ENCODE measurements at places on chromosomes 13 and 19.

- peak; percentile 63 for DNase-seq
Measured at GRCh38 chr19:34269968-34270621, 15.7 kb downstream of the GARRE1 start.

- no peak for DNase-seq
Measured at GRCh38 chr13:43720780-43721397, 65.9 kb downstream of the ENOX1 start.

DNA sequence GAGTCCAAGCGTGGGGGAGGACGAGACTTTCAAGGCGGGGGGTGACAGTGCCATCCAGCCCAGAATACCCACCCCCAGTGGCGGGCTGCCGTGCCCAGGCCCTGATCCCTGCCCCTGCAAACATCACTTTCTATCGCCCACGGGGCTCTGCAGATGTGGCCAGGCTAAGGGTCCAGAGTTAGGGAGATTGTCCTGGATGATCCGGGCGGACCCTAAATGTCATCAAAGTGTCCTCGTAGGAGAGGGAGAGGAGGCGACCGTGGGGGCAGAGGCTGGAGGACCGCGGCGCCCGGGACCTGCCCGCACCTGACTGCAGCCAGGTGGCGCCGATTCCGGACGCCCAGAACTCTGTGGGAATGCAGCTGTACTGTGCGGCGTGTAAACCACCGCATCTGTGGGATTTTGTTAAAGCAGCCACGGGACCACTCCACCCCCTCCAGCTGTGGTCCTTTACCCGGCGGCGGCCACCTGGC is 32.4 kb downstream of the GJA3 start:
- no peak for DNase-seq

- no peak for DNase-seq
Measured at GRCh38 chr19:44111910-44112463, 1.2 kb upstream of the ZNF225 start.

- no peak for DNase-seq
Measured at GRCh38 chr19:42324655-42325307, 654 bp upstream of the MEGF8 start.

GRCh38 chr19:16566161-16566560 is 6.1 kb downstream of the SLC35E1 start:
- peak; percentile 71 for DNase-seq

DNA sequence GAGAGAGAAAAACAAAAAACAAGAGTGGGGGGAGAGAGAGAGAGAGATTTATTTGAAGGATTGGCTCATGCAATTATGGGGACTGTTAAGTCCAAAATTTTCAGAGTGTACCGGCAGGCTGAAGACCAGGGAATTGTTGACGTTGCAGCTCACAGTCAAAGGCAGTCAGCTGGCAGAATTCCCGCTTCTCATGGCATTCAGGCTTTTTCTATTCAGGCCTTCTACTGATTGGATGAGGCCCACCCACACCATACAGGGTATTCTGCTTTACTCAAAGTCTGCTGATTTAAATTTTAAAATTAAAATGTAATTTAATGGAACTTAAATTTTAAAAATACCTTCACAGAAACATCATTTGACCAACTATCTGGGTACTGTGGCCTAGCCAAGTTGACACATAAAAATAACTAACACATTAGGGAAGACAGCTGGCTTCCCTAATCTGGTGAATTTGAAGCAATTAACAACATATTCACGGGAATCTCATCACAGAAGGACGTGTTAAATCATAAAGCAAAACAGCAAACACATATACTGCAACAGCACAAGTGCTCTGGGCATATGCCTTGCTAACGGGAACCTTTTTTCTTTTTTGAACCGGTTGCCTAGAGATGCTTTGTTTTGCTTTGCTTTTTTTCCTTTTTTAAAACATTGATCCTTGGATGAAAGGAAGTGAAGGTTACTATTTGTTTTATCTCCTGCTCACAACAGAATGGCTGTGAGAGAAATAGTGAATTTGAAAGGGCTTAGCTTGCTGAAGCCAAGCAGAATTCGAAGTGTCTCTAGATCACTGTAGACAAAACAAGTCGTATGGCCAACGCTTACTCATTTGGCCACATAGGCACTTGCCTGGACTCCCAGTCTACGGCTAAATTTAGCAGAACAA is 505.1 kb downstream of the IRS2 start:
- no peak for DNase-seq

GRCh38 chr19:50002386-50002960 is 22.7 kb downstream of the VRK3 start:
- DNase-seq = no peak

DNA sequence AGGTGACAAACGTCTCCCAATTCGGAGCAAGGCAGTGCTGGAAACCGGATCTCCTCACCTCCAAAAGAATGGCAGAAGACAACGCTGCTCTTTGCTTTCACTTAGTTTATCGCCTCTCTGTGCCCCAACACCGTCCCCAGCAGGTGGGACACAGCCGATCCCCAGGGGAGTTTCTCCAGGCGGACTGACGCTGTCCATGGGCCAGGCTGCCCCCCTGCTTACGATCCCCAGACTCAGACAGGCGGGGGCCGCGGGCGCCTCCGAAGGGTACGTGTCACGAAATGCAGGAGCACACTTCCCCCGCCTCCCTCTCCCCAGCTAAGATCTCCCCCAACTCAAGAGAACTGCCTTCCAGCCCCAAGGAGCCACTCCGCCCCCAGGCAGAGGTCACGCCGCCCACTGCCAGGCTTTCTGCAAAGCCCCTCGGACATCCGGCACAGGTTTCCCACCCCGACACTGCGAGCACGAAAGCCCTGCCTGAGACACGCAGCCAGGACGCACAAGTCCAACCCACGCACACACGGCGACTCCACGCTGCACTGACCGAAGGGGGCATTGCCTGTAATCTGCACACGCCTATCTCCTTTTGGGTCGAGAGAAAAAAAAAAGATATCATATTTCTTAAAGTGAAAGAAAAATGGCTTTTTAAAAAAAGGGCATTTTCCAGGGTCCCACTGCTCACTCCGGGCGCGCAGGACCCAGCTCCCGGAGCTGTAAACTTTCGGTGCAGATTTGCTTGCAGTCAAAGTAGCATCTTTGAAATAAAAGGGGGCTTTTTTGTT is 2.0 kb downstream of the SPRY2 start:
- DNase-seq = peak; percentile 35

GRCh38 chr13:40517486-40518480 is 148.7 kb downstream of the FOXO1 start:
- DNase-seq = peak; percentile 38

- DNase-seq = no peak
Measured at GRCh38 chr13:112194167-112194530, 127.2 kb downstream of the SOX1 start.

GRCh38 chr19:44581288-44581687 is 32.1 kb upstream of the IGSF23 start:
- DNase-seq = no peak

- no peak for DNase-seq
Measured at GRCh38 chr13:89502286-89502685, 1831.1 kb downstream of the SLITRK5 start.

GRCh38 chr13:23707674-23708073 is 137.5 kb downstream of the TNFRSF19 start:
- no peak for DNase-seq

- no peak for DNase-seq
Measured at GRCh38 chr13:96041326-96042110, 11.7 kb downstream of the UGGT2 start.

DNA sequence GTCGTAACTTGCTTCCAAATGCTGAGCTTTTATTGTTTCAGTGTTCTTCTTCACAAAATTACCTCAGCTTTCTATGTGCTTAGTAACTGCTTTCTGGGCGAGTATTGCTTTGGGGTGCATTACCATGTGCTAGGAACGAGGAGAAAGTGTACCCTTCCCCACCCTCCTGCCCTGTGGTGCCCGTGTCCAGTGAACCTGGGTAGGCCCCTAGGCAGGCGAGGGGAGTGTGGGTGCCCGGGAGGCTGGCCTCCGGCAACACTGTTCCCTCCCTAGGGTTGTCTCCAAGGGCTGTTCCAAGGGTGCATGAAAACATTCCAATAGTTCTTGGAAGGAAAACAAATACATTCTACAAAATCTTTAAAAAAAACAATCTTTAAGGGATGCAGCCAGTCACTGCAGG is 216.5 kb upstream of the SOX1 start:
- DNase-seq = no peak

- DNase-seq = no peak
Measured at GRCh38 chr19:46975925-46976782, 43.5 kb upstream of the NPAS1 start.

DNA sequence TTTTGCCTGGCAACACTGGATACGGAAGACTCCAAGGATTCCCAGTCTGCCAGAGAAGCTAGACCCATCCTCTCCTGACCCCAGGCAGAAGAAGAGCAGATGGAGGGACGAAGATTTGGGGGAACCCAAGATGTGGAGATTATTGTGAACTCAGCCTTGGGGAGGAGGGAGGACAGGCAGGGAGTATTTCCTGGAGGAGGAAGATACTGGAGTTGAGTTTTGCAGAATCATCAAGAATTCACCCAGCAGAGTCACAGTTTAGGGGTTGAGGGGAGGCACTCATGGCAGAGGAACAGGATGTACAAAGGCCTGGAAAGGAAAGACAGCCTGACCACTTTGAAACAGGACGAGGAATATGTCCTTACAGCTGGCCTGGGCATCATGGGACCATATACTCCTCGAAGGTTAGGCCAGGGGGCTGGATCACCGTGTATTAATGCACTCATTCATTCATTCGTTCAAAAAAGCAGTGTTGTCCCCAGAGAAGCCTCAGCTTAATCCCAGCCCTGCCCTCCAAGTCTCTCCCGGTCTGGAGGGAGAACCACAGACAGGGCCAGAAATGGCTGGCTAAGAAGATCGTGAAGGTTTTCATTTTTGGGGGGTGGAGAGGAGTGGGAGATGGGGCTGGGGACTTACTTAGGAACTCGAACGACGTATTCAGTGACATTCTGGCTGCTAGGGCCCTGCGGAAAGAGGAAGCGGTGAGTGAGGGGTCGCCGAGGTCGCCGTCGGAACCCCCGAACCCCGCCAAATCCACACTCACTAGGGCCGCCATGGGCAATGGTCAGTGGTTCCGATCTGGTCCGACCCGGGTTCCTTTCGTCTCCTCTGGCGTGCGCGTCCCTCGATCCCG is 517 bp downstream of the GTF2F1 start:
- DNase-seq = no peak

GRCh38 chr19:35882114-35882832 is 13.9 kb downstream of the APLP1 start:
- no peak for DNase-seq

GRCh38 chr19:7903244-7904073 is at the start of gene MAP2K7:
Gene MAP2K7, plus strand, starts transcription at chr19:7903877. Its CDS starts 68 bp downstream, at chr19:7903945.
- peak; percentile 100 for DNase-seq

Data from stimulated activated CD8-positive, alpha-beta memory T cell treated with anti-CD3 and anti-CD28 coated beads, Interleukin-4, amount 100 ng/mL, for 48 hours (primary cell).